Right renal pelvis (tissue), 4 donors: ENCODE measurements at places on chromosomes 6 and 20.
A peak's percentile ranks its signal among the peaks of the same experiment; 100 is the strongest.

DNA sequence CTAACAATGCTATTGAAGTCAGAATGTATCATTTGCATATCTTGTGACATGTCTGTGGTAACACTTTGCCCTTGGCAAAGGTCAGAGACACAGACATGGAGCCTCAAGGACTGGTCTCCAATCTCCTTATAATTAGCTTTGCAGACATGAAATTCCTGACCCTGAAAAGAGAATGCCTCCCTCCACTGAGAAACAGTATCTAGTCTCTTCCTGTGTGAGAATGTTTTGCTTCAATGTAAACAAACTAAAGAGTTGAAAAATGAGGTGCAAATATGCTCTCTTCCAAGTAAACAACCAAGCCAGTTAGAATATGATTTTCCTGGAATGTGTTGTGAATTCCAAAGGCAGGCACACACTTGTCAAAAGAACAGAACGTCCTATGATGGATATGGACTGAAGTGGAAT, 407.1 kb upstream of the MARCKS start:
- DNase-seq = no peak

DNA sequence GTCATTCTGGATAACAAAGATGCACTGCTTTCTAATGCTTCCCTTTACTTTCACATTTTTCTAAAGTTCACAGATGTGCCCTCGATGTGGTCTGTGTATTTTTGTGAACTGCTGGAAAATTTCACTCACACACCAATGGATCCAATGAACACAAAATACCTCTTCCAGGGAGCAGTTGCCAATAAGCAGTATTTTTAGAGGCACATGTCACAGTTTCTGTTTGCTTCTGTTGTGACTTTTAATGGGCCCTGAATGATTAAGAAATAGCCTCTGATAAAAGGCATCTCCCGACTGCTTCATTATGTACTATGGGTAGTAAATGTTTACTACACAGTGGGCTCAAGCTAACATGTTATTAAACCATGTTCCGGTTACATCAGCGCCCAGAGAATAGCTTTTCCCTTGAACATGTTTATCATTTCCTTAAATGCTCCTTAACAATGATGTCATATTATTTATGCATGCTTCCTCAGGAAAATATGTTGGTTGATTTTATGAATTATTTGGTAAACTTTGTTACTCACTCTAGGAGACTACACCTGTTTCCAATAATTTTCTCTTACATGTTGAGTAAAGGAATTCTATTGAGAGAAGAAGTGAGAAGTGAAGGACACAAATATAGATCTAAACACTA, 188.0 kb downstream of the KCNQ5 start:
- DNase-seq = no peak

GRCh38 chr6:22392711-22393110, 95.9 kb upstream of the PRL start:
- no peak for DNase-seq

GRCh38 chr6:37589941-37590340, 90.2 kb upstream of the CCDC167 start:
- no peak for DNase-seq

- no peak for DNase-seq
Observed at GRCh38 chr6:130811932-130812331, 15.3 kb upstream of the SMLR1 start.

GRCh38 chr6:133218852-133219251, 22.3 kb upstream of the EYA4 start:
- no peak for DNase-seq

- DNase-seq = peak; percentile 76
Observed at GRCh38 chr20:2005831-2006426, 12.1 kb upstream of the PDYN start.

GRCh38 chr6:52590152-52590891, 13.5 kb upstream of the TRAM2 start:
- no peak for DNase-seq

DNA sequence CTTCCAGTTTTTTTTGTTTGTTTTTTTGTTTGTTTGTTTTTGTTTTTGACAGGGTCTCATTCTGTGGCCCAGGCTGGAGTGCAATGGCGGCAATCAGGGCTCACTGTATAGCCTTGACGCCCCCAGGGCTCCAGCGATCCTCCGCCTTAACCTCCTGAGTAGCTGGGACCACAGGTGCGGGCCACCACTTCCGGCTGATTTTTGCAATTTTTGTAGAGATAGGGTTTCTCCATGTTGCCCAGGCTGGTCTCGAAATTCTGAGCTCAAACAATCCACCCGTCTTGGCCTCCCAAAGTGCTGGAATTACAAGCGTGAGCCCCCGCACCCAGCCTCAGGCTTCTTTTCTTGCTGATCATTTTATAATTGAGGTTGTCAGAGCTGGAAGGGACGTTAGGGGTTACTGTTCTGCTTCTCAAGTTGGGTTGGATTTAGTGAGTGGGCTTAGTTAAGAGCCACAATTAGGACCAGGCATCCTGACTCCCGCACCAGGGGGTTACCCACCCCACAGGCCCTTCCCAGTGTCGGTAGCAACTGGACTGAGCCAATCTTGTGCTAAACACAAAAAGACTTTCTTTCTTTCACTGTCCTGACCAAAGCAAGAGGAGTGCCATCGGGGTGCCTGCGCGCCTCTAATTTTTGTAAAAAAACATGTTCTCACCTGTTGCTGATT, 13.1 kb upstream of the ZSCAN9 start:
- no peak for DNase-seq

DNA sequence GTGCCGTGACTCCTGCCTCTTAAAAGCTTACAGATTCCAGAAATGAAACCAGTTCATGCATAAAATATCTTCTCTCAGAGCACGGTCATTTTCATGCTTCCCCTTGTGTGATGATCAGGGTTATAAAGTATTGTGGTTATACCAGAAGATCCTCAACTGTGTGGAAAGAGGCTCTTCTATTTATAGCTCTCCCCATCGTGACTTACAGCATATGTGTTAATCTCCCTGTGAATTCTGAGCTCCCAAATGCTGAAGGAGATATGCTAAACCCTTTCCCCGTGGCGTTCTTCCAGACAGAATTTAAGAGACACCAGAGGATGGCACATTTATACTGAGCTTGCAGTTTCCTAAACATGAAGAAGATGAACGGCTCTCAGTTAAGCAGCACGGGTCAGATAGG, 158.8 kb downstream of the CDH26 start:
- DNase-seq = no peak

DNA sequence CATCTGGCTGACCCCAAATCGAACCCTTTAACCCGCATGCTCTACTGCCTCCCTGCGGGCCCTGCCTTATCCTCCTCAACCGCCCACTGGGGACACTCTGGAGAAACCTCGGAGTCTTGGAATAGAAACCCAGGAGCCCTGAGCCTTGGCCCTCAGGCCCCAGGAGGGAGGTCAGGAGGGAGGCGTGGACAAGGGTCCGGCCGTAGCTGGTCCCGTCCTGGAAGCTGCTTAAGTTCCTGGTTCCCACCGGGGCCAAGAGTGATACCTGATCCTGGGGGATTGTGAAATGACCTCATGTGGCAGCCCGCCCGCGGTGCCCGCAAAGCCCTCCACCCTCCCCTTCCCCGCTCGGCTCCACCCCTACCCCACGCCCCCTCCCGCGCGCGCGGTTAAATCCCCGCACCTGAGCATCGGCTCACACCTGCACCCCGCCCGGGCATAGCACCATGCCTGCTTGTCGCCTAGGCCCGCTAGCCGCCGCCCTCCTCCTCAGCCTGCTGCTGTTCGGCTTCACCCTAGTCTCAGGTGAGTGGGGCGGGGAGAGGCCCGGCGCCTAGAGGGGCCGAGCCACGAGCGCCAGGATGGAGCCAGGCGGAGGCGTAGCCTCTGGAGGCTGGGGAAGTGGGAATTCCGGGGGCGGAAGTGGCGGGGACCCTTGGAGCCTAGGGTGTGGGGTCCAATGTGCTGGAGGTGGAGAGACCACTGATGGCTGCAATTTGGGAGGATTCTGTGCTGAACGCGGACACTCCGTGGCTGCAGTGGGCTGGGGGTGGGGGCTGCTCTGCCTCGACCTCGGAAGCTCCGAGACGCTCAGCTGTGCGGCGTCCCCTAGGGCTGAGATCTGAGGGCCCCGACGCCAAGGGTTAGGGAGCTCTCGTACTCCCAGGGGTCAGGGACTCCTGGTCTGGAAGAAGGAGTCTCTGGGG, at the start of gene WFDC2:
Gene WFDC2, plus strand, starts transcription at position 418 of the 926 bp plus-strand sequence. Its CDS starts 29 bp downstream, at position 447.
- peak; percentile 31 for DNase-seq

DNA sequence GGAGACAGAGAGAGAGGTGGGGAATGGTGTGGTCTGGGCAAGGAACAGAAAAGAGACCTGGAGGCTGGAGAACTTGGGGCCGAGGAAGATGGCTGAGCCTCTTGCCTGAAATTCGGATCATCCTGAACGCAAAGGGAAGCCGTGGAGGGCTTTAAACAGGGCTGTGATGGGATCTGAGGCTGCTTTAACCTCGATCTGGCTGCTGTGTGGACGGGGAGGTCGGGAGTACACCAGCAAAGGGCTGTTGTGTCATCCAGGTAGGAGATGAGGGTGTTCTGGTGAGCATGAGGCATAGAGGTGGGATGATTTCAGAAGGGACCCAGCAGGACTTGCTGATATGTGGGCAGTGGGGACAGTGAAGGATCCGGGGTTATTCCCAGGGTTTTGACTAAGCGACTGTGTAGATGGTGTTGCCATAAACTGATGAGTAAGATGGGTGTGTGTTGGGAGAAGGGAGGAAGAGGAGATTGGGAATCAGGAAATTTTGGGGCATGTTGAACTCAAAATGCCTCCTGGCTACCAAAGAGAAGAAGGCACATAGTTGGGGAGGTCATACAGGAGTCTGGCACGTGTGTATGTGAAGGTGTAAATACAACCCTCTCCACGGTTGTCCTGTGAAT, 158.5 kb downstream of the NFATC2 start:
- DNase-seq = no peak

DNA sequence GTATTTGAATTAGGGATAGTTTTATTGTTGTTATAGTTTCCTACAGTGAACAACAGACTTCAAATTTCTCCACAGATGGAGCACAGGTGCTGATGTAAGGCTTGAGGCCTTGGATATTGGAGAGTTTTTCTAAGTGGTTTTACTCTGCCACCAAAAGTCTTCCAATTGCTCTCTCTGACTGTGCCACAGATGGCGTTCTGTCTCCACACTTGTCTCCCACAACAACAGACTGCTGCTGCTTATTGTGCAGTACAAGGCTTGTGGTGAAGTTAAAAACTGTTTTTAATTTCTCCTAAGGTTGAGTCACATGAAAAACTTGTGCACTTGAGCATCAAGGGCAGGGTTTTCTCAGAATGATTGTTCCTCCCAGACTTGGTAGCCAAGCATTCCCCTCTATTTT, 460.9 kb upstream of the KHDRBS2 start:
- DNase-seq = no peak

GRCh38 chr6:116405652-116406356, 35.1 kb downstream of the DSE start:
- DNase-seq = no peak

GRCh38 chr6:10404799-10405512, 9.9 kb downstream of the TFAP2A start:
- no peak for DNase-seq
